ENCODE measurements at places on chromosomes 11 and 22.

GRCh38 chr11:305844-306211 lies 1.8 kb upstream of the IFITM2 start:
- no peak for DNase-seq

GRCh38 chr11:116901211-116901610 lies 63.8 kb upstream of the APOA1 start:
- DNase-seq, result no peak

DNA sequence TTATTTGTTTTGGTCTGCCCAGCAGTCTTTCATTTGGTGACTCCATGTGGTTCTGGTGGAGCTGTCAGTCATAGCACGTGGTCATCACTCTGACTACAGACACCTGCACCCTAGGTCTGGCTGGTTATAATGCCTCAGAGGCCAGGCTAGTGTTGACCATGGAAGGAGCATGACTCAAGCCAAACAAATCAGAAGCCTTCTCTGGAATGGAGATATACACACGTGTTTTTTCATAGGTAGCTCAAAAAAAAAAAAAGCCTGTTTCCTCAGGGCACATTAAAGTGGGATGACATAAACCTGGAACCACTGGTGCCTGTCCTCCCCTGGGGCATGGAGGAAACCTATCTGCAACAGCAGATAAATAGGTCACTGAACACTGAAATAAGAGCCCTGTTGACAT lies 8.1 kb upstream of the PLAAT3 start:
- no peak for DNase-seq

DNA sequence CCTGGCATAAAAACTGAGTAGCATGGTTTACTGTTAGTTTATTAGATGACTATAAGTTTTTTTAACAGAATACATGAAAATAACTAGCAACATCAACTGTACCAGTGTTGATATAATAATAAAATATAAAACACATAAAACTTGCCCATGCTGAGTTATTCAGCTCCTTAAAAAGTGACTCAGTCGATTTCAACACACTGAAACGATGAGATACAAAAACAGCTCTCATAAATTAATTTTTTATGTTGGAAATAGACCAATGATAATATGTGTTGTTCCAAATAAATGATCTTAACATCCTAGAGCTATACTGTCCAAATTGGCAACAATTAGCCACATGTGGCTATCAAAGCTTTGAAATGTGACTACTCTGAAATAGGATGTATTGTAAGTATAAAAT lies 15.9 kb downstream of the PDGFD start:
- no peak for DNase-seq

GRCh38 chr22:31056986-31057599 lies 24.0 kb upstream of the SMTN start:
- no peak for DNase-seq

- no peak for DNase-seq
These were observed 19.5 kb downstream of the YPEL4 start for GRCh38 chr11:57630171-57630570.

DNA sequence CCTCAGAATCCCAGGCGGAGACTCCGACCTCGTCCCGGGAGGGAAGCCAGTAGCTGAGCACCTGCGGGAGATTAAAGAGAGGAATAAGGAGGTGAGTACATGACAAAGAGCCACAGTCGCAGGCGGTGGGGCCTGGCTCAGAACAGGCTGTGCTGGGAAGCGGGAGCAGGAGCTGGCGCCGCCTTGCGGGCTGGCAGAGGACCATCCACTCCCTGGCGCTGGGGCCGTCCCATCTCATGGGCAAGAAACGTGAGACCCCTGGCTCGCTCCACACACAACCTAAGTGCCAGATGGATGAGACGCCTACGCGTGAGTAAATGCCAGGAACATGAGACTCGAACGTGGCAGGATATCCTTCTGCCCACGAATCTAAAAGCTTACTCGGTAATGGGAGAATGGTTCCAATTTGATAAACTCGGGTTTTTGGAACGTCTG lies 6.3 kb downstream of the CEND1 start:
- no peak for DNase-seq

DNA sequence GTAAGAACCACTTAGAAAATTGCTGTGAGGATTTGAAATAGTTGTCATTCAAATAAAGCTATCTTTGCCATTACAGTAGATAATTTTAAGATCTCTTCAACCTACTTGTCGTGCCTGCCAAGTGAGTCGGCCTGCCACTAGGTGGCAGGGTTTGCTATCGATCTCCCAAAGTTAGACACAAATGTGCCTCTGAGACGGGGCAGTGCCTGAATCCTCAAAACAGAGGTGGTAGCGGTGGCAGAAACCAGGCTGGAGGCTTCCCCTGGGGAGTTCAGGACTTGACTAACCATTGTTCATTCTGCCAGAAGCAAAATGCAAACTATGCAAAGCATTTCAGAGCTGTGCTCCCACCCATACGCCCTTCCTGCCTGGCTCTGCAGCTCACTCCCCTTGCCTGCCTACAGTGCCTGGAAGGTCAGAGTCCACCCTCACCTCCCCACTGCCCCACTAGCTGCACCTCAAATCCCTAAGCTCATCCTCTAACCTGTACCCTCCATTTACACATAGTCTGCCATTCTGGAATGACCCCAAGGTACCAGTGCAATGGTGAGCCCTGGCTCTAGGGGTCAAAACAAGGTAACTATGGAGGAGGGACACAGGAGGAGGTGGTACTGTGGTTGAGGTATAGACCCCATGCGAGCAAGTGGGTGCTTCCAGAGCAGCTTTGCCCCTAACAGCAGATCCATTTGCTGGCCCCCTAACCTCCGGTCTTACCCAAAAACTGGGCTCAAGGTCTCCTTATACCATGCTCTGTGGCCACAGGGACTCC lies 82.1 kb downstream of the C11orf58 start:
- peak; percentile 18 for DNase-seq

- no peak for DNase-seq
These were observed 21.5 kb downstream of the SPTBN2 start for GRCh38 chr11:66707486-66707885.

DNA sequence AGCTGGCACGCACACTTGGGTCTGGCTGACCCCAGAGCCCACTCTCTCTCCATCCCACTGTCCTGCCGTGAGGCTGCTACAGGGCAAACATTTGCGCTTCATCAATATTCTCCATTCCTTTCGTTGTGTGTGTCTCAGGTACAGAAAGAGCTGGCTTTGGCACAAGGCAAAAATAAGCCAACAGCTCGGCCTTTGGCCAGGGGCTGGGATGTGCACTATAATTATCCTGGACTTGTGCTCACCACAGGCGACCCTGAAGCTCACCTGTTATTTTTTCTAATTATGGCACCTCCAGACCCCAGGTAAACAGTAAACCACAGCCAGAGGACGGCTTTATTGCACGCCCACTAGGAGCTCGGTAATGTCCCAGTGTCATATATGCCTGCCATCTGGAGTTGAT lies 10.9 kb downstream of the ZMAT5 start:
- no peak for DNase-seq

DNA sequence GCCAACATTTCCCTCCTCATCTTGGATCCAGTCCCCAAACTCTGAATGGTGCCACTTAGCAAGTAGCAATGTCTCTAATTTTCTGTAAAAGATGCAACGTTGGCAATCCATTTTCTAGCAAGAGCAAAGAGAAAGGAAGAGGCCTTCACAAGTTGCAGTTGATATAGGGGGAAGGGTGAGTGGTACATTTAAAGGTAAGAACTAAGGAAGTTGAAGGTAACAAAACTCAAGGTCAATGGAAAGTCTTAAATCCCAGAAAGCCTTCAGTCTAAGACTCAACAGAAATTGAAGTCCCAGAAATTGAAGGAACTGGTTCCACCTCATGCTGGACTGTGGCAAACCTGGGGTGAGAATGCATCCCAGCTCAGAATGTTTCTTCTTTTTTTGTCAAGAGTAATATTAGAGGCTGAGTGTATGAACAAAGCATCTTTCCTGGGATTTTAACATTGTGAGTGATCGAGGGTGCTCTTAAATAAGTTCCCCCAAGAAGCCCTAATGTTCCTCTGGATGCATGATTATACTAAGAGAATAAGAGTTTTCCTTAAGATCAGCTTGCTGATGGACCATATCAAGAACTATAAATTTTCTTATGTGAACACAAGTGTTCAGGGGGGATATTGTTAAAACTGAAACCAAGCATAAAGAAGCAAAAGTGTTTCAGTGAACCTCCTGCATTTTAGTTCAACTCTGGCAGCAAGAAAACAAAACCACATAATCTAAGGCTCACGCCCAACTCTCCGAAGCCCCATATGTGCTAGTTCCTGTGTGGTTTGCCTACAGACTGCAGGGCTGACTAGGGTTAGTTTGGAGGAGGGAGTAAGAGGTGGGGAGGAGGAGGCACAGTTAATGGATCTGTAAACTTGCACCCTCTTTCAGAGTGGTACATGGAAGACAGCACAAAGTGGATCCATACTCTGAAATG lies at the start of gene GRAP2:
GRAP2 (plus strand) TSS at position 779 of the 922 bp plus-strand sequence. CDS start 46,023 bp downstream, outside the sequence.
- no peak for DNase-seq

- DNase-seq, result no peak
These were observed 91.5 kb downstream of the PHF21B start for GRCh38 chr22:44918166-44918924.

GRCh38 chr22:43094085-43094484 lies 4.9 kb upstream of the TTLL1 start:
- DNase-seq, result no peak

GRCh38 chr11:2517386-2518064 lies 72.7 kb downstream of the KCNQ1 start:
- no peak for DNase-seq

DNA sequence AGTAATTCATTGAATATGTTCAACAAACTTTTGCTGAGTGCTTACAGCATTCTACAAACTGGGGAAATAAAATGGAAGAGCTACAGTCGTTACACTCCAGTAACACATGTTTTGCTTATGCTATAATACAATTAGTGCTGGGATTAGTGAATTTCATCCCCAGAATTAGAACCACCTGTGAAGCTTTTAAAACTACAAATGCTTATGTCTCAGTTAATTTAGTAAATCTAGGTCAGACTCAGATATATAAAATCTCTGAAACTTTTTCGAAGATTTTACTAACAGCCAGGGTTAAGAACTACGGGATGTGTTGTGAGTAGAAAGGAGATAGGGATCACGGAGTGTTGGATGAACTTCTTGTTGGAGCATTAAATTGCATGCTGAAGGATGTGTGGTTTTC lies 33.7 kb upstream of the EED start:
- DNase-seq, result no peak

DNA sequence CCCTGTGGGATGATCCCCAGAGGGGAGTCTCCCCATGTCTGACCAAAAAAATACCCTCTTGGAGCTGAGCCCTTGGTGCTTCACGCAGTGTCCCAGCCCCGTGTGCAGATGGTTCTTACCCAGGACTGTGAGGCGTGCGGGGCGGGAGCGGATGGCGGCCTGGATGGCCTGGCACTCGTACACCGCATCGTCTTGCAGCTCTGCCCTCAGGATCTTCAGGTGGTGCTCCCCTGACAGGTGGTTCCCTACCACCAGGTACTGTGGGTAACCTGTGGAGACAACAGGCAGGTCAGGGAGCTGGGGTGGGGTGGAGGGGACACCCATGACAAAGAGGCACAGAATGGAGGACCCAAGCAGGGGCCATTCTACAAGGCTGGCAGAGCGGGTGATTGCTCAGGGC lies 165.7 kb downstream of the ST3GAL4 start:
- DNase-seq, result no peak

DNA sequence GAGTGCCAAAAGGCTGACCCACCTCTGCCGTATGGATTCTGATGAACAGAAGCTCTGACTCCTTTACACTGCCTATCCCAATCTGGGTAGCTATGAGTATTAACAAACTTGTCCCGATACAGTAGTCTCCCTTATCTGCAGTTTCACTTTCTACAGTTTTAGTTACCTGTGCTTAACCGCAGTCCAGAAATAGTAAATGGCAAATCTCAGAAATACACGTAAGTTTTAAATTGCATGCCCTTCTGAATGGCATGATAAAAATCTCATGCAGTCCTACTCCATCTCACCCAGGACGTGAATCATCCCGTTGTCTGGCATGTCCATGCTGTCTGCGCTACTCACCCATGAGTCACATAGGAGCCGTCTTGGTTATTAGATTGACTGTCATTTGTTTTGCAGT lies 68.8 kb downstream of the SNX19 start:
- no peak for DNase-seq

- no peak for DNase-seq
These were observed 83.5 kb downstream of the CTTN start for GRCh38 chr11:70481625-70482528.

DNA sequence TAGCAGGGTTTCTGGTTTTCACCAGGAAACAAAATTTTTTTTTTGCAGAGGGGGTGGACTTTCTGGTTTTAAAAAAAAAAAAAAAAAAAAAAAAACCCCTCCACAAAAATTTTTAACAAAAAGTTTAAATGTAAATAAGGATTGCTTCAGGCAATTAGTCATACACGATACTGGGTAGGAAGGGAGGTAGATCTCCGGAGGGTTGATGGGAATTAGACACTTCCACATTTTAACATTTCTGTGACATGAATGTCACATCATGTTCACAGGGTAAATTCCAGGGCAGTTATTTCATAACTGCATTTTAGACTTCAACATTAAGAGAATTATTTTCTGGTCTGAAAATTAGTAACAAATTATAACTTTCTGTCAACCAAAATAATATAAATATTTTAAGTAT lies 15.9 kb downstream of the NUP98 start:
- DNase-seq, result no peak

- DNase-seq, result no peak
These were observed 419.9 kb downstream of the BUD13 start for GRCh38 chr11:116352881-116353280.

- DNase-seq, result no peak
These were observed 164.0 kb upstream of the RASSF10 start for GRCh38 chr11:12845163-12845562.

DNA sequence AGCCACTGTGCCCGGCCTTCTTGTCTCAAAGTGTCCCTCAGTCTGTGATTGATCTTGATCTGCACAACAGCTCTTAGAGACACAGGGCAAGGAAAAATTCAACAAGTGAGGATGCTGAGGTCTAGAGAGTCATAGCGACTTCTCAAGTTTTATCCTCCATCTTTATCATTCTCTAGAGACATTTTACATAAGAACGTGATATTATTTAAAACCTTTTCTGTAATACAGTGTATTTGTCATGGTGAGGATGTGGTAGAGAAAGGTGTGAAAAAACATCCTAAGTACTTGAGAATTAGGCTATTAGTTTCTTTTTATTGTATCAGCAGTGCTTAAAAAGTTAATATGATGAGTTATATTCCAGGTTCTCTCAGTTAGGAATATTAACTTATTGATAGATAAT lies 50.2 kb downstream of the EMSY start:
- DNase-seq, result no peak

- no peak for DNase-seq
These were observed 15.9 kb downstream of the MPEG1 start for GRCh38 chr11:59196777-59197176.

- DNase-seq, result no peak
These were observed 400.0 kb downstream of the ETS1 start for GRCh38 chr11:128187377-128187776.

DNA sequence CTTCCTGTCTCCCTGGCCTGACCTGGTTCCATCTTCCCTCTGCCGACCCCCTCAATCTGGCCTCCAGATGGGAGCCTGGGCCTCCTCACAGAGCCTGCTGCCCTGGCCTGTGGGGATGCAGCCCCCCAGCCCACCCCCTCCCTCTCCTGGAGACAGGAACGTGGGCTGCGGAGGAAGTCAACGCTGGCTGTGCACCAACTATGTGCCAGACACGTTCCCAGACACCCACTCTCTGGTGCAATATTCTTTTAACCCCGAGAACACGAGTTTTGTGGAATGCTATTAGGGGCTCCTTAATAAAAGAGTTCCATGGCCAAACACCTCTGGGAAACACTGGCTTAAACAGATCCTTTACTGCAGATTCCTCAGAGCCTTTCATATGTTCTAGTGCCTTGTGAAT lies 15.9 kb downstream of the WNT11 start:
- DNase-seq, result no peak
